ENCODE measurements at places on chromosomes 7 and 10. TPM values are rescaled to one million over a fixed set of nuclear protein-coding genes. Genes with fewer than 3 reads are reported as not detected.

- no peak for DNase-seq
Measured at GRCh38 chr7:3682028-3682710, 381.1 kb downstream of the SDK1 start.

GRCh38 chr10:73501651-73502050, 5.8 kb upstream of the PPP3CB start:
- no peak for DNase-seq

GRCh38 chr7:5172196-5172775, 17.7 kb upstream of the WIPI2 start:
- DNase-seq, result no peak

DNA sequence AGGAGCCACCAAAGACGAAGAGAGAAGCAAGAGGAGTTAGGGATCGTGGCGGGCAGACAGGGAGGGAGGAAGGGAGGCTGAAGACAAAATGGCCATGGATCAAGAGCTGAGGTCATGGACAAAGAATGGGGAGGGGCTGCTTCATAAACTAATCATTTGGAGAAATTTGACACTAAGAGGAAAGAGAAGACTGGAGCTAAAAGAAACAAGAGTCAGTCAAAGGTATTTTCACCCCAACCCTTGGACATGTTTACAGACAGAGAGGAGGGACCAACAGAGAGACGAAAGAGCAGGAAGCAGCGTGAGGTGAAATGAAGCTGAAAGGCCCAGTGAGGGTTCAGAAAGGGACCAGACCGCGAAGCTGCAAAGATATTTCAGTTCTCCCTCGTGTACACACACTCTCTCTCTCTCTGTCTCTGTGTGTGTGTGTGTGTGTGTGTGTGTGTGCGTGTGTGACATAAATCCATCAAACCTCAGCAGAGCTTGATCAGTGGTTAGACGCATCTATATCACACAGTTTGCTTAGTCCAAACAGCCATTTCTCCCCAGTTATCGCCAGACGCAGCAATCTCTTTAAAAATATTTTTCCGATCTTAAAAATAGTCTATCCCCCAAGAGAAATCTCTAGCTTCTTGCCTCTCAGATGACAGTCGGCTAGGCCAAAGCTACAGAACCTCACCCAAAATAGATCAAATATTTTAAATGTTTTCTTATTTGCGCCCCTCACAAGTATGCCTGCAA, 12.5 kb upstream of the CALD1 start:
- DNase-seq, result no peak

The DRGX gene
- not detected for total RNA-seq

DNA sequence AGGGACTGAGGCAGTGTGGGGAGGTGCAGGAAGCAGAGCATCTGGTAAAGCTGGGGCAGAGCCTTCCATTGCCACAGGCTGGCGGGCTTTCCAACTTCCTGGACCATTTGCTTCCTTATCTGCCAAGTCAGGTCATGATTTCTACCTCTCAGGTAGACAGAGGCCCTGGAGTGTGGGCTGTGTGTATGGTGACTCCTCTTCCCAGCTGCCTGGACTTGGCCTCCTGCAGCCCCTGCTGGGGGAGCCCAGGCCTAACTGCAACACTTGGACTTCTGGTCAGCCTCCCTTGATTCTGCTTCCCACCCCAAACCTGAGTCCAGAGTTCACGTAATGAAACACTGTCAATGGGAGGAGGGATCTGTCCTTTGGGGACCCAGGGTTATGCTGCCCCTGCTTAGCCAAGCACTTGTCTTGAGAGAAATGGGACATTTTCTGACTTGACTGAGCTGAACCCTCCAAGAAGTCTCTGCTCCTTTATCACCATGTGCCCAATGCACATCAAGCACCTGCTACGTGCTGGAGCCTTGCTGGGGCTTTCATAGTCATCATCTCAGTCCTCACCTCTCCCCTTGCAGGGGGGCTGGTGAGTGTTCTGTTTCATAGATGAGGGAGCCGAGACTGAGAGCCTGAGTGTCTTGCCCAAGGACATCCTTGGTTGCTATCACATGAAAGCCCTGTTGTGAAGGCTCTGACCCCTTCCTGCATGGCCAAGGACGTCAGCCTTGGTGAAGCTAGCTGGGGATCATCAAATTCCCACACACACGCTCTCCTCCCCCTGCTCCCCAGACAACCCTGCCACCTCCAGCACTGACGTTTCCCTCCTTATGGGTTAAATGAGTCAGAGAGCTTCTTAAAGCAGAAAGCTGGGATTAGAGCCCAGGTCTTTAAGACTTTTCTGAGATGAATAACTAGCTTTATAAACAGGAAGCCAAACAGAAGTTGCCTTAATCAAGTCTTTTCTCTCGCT, 3.4 kb downstream of the CLEC2L start:
- DNase-seq, result no peak

The GRID2IP gene
- total RNA-seq, result 0.17 TPM

GRCh38 chr7:27031289-27032172, 64.3 kb downstream of the HOXA1 start:
- DNase-seq, result no peak

The CCDC6 gene
- total RNA-seq, result 25.3 TPM

The DDC gene
- total RNA-seq, result not detected

DNA sequence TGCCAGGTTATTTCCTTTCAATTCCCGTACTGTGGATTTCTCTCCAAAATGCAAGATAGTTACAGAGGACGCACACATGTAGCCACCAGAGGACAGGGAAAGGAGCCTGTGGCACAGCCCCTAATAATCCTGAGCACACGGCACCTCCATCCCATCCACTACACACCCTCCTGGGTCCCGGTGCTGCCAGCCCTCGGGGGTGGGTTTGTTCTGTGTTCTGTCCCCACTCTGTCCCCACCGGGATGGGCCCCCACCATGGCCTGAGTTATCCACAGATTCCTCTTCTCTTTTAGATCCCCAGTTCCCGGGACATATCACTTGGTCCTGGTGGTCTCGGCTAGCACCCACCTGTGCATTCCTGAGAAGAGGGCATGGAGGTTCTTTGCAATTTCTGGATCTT, 196.9 kb upstream of the PPP2R2D start:
- DNase-seq, result no peak

The CXCL12 gene
- not detected for total RNA-seq

The LZTS2 gene
- 16.0 TPM for total RNA-seq

The VSTM4 gene
- total RNA-seq, result not detected

GRCh38 chr10:111078505-111079185, 1.8 kb downstream of the ADRA2A start:
- no peak for DNase-seq

DNA sequence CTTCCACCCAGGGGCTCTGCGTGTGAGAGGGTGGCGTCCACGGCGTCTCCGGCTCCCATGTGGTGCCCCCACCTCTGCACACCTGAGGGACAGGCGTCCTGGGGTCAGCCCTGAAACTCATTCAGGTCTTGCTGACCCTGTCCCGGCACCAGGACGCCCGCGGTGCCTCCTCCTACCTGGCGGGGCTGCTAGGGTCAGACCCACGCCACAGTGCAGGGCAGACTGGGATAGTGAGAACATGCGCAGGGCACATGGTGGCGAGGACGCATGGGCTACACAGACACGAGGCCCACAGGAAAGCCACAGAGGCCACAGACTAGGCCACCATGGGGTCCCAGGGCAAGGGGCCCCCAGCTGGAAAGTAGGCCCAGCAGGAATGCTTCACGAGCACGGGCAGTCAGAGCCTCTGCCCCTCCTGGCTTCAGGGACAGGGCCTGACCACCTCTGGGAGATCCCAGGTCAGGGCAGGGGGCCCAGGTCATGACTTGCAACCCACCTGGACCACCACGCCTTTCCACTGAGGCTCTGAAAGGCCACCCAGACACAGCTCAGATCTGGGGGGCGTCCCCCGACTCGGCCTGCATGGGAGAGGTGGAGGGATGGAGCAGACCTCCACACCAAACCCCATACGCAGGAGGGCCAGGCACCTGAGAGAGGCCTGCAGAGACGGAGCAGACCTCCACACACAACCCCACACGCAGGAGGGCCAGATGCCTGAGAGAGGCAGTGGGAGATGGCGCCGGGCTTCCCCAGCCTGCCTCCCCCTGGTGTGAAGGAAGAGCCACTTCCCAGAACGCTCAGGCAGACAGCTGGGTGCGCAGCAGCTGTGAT, 188.6 kb downstream of the ELFN1 start:
- DNase-seq, result no peak

DNA sequence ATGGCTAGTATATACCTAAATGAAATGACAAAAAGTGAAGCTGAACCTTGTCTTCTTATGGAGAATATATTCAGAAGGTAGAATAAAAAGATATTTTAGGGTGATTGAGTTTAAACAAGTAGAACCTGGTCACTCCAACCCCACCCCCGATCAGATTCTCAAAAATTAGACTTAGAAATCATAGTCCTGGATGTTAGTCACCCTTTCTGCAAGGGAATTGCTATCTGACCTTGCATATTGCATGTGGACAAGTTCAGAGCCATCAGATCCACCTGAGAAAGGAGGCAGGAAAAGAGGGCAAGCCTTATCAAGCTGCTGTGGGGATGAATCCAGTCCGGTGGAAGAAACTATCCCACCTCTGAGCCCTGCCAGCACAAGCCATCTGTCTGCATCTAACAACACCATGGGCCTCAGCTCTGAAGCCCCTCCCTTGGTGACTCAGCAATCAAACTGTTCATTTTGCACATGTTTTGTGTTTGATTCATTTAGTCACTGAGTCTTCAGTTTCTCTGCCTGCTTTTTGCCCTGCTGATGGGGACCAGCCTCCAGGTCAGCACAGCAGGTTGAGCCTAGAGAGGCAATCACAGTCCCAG, 727.3 kb downstream of the AUTS2 start:
- DNase-seq, result no peak

The KIAA1217 gene
- total RNA-seq, result 0.85 TPM

The OLAH gene
- 3.8 TPM for total RNA-seq

The SSC4D gene
- total RNA-seq, result not detected

DNA sequence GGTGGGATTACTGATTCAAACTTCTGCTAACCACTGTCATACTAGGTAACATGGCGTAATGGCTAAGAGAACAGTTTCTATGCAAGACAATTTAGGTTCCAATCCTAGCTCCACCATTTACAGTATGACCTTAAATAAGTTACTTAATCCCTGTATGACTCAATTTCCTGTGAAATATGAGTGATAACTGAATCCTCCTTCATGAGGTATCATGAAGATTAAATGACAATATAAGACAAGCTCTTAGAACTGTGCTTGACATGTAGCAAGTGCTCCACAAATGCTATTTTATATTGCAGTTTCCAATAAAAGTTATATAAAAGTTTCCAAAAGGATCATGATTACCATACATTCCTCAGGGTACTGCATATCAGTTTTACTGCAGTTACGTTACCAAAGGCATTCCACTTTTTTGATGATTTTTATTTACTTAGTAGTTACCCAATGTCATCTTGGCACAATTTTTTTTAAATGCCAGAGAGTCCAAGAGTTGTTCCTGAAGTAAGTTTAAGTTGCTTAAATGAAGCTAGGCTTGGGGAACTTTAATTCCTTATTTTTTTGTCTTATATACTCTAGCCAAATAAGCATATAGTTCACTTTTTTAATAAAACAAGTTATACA, 7.1 kb downstream of the DOCK4 start:
- DNase-seq, result no peak

DNA sequence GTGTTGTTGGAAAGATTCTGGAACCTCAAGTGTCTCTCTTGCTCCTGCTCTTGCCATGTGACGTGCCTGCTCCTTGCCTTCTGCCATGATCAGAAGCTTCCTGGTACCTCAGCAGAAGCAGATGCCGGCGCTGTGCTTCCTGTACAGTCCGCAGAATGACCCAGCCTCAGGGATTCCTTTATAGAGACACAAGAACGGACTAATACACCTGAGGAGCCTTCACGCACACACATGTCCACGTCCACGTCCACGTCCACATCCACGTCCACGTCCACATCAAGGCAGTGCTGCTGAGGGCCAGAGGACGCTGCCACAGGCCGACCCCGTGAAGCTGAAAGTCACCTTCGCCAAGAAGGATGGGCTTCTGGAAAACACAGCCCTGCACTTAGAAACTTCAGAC, 190.1 kb downstream of the MAD1L1 start:
- no peak for DNase-seq

The TLX1 gene
- not detected for total RNA-seq

The PDZD7 gene
- total RNA-seq, result 1.1 TPM

- no peak for DNase-seq
Measured at GRCh38 chr10:126908729-126909128, 3.5 kb downstream of the DOCK1 start.

DNA sequence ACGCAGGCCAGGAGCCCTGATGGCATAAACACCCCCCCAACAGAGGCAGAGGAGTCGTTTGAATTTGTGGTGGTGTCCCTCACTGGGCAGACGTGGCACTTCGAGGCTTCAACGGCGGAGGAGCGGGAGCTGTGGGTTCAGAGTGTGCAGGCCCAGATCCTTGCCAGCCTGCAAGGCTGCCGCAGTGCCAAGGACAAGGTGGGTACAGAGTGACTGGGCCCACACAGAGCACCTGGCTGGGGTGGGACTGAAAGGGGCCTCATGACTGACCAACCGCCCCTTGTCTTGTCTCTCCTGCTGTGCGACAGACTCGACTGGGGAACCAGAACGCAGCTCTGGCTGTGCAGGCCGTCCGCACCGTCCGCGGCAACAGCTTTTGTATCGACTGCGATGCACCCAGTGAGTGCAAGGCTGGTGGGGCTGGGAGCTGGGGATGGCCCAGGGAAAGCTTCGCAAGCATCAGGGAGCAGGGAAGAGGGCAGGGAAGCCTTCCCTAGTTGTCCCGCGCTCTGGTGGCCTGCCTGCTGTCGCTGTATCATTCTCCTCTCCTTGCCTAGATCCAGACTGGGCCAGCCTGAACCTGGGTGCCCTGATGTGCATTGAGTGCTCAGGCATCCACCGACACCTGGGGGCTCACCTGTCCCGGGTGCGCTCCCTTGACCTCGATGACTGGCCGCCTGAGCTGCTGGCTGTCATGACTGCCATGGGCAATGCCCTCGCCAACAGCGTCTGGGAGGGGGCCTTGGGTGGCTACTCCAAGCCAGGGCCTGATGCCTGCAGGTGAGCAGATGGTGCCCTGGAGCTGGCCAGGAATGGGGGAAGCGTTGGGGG, 25.4 kb downstream of the GBX1 start:
- DNase-seq, result no peak

The LIPM gene
- not detected for total RNA-seq

- no peak for DNase-seq
Measured at GRCh38 chr7:20224025-20224424, 6.8 kb upstream of the MACC1 start.

- no peak for DNase-seq
Measured at GRCh38 chr10:112361951-112362751, 11.8 kb upstream of the ACSL5 start.

DNA sequence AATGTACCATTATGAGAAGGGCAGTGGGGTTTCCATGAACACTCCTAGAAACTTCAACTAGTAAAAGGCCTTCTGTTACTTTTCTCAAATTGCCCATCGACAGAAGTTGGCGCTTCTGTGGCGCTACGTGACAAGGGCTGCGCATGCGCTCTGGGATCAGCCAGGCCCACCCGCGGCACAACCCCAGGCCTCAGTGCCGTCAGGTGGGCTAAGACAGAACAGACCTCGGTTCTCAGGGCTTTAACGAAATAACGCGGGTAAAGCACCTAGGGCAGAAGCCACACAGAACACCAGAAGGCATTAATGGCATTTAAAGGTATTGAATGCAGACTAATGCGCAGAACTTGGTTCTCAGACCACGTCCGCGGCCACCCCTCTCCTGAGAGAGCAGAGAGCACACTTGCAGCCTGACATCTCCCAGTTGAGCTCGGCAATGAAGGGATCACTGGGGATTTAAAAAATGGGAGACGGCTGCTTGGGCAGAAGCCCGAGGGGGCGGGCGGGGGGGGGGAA, 67.6 kb upstream of the CTNNA3 start:
- DNase-seq, result peak; percentile 57

- no peak for DNase-seq
Measured at GRCh38 chr10:16458166-16458955, 21.6 kb downstream of the PTER start.
